Activated T-cell treated with anti-CD3 and anti-CD28 coated beads, Interleukin-2, amount 50 U/mL, for 72 hours (primary cell): ENCODE measurements at places on chromosomes 13 and 19. TPM values are rescaled to one million over a fixed set of nuclear protein-coding genes. Genes with fewer than 3 reads are reported as not detected.

Gene SLC15A1
- total RNA-seq, result not detected

Gene C19orf33
- total RNA-seq, result not detected

Gene ERVK3-1
- total RNA-seq, result 70.8 TPM

Gene MAST1
- total RNA-seq, result 5.8 TPM

Gene SPINT2
- total RNA-seq, result 89.1 TPM

Gene COL5A3
- 1.1 TPM for total RNA-seq

Gene UBXN6
- total RNA-seq, result 61.3 TPM

Gene CRB3
- 5.0 TPM for total RNA-seq

Gene ZNF439
- 5.8 TPM for total RNA-seq

Gene UBE2S
- 192 TPM for total RNA-seq

Gene MCEMP1
- not detected for total RNA-seq

Gene ETV2
- total RNA-seq, result 2.5 TPM

Gene ZNF419
- total RNA-seq, result 11.1 TPM

Gene PTPRS
- 2.7 TPM for total RNA-seq

Gene KRTDAP
- total RNA-seq, result not detected
